ENCODE measurements at places on chromosomes 3 and 15. TPM values are rescaled to one million over a fixed set of nuclear protein-coding genes. Genes with fewer than 3 reads are reported as not detected.

Gene RASL12
- total RNA-seq = 0.67 TPM

Gene TERC
- 6.0 TPM for total RNA-seq

Gene AMT
- 1.1 TPM for total RNA-seq

Gene ARGFX
- total RNA-seq = not detected

Gene DUOX2
- 0.08 TPM for total RNA-seq

Gene RGMA
- total RNA-seq = 0.62 TPM

Gene NR2F2
- total RNA-seq = 53.7 TPM

Gene STAC
- 18.8 TPM for total RNA-seq

Gene HTR3E
- not detected for total RNA-seq

Gene BCL2A1
- total RNA-seq = 4.7 TPM

Gene COL6A5
- not detected for total RNA-seq

Gene CHRNB4
- total RNA-seq = not detected

DNA sequence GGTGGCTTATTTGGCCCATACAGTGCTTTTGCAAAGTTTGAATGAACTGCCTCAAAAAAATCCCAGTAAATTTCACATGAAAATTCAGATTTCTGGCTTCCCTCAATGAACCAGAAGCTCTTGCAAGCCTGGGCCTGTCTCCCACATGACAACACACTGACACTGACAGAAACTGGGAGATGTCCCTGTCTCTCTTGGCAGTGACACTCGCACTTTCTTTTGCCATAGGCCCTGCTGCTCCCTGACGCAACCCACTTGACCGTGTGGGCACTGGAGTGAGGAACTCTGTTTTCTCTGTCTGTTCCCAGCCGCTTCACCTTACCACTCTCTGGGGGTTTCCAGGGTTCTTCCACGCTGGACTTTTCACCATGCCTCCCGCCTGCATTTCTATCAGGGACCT lies 524.5 kb downstream of the SHQ1 start:
- no peak for DNase-seq

GRCh38 chr3:150150633-150151032 lies 179.9 kb upstream of the PFN2 start:
- DNase-seq = no peak

DNA sequence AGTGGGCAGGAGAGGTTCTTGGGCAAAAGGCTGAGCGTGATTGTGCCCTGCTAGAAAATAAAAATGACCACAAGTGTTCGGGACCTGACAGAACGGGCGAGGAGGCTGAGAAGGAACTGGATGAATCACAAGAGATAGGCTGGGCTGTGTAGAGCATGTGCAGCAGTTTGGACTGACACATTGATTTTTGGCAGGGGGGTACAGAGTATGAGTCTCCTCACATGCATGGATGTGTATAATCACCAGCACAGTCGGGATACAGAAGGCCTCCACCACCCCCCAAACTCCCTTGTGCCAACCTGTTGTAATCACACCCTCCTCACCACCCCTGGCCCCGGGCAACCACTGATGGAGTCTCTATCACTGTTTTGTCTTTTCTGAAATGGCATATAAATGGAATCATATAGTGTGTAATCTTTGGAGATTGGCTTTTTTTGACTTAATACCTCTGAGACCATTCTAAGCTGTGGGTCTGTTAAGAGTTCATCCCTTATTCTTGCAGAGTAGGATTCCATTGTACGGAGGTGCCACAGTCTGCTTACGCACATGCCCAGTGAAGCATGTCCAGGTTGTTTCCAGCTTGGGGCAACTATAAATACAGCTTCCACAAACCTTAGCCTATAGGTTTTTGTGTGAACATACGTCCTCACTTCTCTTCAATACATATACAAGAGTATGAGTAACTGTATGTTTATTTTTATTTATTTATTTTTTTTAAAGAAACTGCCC lies 438.8 kb downstream of the FOXP1 start:
- DNase-seq = no peak

DNA sequence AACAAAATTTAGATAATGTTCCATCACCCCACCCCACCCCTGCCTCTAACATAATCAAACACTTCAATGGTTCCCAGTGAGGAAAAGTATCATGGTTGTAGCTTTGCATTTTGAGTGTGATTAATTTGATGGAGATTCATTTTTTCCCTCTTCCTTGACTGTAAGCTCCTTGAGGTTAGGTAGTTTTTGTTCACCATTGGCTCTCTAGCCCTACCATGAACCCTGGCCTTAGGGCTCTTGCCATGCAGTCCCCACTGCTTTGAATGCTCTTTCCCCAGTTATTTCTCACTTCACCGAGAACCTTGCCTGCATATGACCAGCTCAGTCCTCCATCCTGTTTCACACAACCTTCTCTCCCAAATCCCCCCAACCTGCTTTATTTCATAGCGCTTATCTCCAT lies 5.0 kb upstream of the MBNL1 start:
- no peak for DNase-seq

GRCh38 chr3:76321614-76322013 lies 536.3 kb upstream of the ZNF717 start:
- DNase-seq = no peak

GRCh38 chr3:190224863-190225692 lies 97.2 kb downstream of the CLDN1 start:
- peak; percentile 46 for DNase-seq

DNA sequence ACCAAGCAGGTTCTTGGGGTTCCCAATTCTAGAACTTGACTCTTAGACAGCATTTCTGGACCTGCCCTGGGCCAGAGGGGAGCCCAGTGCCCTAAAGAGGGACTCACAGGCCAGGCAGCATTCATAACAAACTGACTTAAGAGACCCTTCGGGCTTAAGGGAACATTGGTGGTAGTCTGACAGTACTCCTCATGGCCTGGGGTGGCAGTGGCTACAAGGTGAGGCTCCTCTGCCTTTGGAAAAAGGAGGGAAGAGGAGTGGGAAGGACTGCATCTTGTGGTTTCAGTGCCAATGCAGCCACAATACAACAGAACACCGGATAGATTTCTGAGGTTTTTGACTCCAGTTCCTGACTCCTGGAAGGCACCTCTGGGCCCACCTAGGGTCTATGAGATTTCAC lies 172.2 kb upstream of the STRIT1 start:
- no peak for DNase-seq

DNA sequence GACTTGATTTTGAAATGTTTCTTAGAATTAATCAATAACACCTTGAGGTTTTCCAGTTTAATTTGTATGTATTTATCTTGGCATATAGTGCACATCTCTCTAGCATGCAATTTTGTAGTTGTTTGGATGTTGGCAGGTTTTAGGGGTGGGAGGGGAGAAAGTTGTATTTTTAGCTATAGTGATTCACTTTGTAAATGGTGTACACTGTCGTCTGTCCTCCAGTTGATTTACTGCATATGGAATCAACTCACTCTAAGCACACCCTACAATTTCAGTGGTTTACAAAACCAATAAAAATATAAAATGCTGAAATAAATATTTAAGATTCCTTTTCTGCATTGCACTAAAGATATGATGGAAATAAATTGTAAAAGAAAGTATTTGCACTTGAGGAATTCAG lies 199.1 kb downstream of the CDIN1 start:
- no peak for DNase-seq

GRCh38 chr3:114364806-114365654 lies 71.2 kb downstream of the TIGIT start:
- DNase-seq = no peak

- DNase-seq = no peak
Observed at GRCh38 chr15:29896062-29896461, 73.8 kb upstream of the TJP1 start.

GRCh38 chr15:95669146-95669922 lies 661.2 kb upstream of the NR2F2 start:
- no peak for DNase-seq

DNA sequence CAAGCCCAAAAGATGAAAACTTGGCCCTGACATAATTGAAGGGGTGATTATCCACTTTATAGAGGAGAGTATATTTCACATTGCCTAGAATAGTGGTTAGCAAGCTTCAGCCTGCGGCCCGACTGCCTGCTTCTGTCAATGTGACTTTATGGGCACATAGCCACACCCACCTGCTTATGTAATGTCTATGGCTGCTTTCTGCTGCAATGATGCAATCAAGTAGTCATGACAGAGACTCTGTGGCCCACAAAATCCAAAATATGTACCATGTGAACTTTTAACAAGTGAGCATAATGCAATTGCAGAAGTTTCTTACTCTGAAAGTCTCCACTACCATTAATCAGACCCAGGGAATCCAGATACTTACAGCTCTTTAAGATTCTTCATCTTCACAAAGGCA lies 103.1 kb downstream of the LRIG1 start:
- no peak for DNase-seq

DNA sequence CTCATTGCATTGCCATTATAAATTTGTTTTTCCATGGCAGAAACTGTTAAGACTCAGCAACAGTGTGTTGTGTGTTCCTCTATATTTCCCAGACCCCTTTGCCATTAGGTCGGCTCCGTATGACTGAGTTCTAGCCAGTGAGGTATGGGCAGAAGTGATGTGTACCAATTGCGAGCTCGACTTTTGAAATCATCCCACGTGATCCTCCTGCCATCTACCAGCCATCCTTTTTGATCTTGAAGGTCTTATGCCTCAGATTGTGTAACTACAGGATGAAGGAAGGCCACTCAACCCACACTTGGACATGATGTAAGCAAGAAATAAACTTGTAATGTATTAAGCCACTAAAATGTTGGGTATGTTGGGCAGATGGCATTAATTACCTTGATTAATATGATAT lies 562.3 kb downstream of the PDCD6IP start:
- no peak for DNase-seq

DNA sequence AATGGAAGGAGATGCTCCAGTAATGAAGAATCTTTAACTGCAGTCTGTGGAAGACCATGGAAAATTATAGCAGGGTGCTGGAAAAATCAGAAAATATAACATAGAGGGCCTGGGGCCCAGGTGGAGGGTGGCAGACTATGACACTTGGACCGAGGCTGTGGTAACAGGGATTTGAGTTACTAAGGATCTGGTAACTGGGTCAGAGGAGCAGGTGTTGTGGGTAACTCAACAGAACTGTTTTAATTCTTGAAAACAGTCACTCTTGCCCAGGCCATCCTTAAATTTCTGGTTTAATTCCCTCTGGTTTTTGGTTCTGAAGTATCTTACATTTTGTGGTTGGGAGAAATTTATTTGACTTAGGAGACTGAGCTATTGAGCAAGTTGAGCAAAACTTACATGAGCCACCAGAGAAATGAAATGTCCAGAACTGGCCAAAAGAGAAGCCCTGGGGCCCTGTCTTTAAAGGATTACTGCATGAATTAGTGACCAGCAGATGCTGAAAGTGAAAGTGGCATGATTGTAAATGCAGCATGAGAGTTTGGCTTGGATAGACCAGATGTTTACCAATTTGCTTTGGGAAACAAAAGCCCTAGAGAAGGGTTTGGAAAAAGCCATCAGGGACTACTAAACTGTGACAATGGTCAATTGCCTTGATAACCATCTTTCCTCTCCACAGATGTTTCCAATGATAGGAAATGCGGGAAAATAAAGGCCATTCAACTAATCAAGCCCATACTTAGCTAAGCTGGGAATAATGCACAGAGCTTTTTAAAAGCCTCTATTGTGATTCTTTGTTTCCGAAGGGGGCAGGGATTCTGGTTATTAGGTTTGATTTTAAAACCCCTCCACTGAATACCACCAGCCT lies 374.9 kb upstream of the TGFBR2 start:
- no peak for DNase-seq

- no peak for DNase-seq
Observed at GRCh38 chr3:14699643-14700042, 24.7 kb downstream of the C3orf20 start.

- no peak for DNase-seq
Observed at GRCh38 chr3:103440539-103441203, 1005.9 kb downstream of the ZPLD1 start.

DNA sequence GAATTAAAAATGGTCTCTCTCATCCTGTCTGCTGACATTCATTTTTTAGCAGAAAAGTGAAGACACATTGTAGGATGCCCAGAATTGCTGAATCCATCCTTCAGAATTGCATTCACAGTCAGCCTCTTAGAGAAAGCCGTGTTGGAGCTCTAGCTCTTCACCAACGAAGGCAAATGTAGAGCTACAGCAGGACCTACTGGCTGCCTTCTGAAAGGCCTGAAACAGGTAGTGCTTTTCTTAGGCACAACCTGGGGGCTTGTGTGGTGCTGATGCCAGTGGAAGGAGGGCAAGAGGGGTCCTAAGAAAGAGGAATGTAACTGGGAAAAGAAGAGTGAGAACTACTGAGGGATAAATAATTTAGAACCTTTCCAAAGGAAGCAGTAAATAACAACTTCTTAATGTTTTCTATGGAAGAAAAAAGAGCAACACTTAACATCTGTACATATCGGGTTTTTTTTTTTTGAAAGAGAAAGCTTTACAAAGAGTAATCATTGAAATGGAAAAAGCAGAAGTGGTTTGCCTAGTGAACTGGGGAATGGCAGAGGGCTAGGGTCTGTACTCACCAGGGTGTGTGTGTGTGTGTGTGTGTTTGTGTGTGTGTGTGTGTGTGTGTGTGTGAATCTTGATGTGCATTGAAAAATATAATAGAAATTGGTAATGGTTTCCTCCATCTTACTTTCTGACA lies 297.8 kb downstream of the SATB1 start:
- no peak for DNase-seq

- DNase-seq = no peak
Observed at GRCh38 chr3:108134555-108134880, 43.7 kb upstream of the CD47 start.

GRCh38 chr15:40245666-40246450 lies 7.0 kb downstream of the PAK6 start:
- DNase-seq = no peak

- DNase-seq = no peak
Observed at GRCh38 chr3:118587847-118588246, 446.8 kb downstream of the IGSF11 start.

DNA sequence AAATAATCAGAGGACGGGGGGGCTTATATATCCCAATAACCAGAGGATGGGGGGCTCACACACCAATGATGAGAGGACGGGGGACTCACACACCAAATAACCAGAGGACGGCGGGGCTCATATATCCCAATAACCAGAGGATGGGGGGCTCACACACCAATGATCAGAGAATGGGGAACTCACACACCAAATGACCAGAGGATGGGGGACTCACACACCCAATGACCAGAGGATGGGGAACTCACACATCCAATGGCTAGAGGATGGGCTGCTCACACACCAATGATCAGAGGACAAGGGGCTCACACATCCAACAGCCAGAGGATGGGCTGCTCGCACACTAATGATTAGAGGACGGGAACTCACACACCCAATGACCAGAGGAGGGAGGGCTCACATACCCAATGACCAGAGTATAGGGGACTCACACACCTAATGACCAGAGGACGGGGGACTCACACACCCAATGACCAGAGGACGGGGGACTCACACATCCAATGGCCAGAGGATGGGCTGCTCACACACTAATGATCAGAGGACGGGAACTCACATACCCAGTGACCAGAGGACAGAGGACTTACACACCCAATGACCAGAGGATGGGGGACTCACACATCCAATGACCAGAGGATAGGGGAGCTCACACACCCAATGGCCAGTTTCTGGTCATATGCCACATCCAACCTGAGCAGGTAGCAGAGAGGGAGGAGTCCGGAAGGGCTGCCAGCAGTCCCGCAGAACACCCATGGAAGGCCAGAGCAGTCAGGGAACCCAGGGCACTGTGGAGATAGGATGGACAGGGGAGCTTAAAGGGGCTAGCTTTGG lies 10.6 kb downstream of the RAB6B start:
- DNase-seq = no peak

GRCh38 chr3:105359098-105359762 lies 7.5 kb upstream of the ALCAM start:
- DNase-seq = no peak
